ENCODE measurements at places on chromosomes 7 and 10.

GRCh38 chr7:27315066-27315465, 72.5 kb downstream of the EVX1 start:
- no peak for DNase-seq

DNA sequence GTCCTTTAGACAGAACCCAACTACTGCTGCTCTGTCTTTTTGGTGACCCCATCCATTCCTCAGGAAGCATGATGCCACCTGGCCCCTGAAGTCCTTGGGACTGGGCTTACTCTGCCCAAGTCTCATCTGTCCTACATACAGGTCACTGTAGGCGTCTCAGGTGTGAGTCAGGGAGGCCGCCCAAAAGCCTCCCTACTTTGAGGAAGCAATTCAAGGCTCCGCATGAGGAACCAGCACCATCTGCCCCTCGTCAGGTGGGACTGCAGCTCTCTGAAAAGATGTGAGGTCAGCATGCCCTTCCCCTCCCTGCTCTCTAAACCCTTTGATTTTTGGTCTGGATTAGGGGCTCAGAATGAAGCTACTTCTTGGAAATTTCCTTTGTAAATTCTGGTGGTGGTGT, 354.8 kb downstream of the CXCL12 start:
- DNase-seq = no peak

DNA sequence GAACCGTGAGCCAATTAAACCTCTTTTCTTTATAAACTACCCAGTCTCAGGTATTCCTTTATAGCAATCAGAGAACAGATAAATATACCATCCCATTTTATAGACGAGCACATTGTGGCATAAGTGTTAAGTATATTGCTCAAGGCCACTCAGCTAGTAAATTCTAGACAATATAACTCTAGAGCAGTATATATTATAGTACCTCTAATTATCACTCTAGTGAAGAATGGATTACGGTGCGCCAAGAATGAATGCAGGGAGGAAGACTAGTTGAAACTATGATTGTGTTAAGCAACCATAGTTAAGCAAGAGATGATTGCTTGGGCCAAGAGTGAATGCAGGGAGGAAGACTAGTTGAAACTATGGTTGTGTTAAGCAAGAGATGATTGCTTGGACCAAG, 60.9 kb downstream of the BRAF start:
- DNase-seq = no peak

- DNase-seq = no peak
These were observed 131.8 kb downstream of the ANK3 start for GRCh38 chr10:60257767-60258428.

- DNase-seq = no peak
These were observed 4.5 kb downstream of the GHRHR start for GRCh38 chr7:30968294-30968693.
